Hypothalamus (tissue), 51 donors: ENCODE measurements at places on chromosomes 1 and 21.

GRCh38 chr1:200108659-200109058, 81.1 kb downstream of the NR5A2 start:
- no peak for DNase-seq

GRCh38 chr1:9322661-9323244, 30.1 kb downstream of the SPSB1 start:
- no peak for DNase-seq

GRCh38 chr1:212141404-212141803, 105.9 kb downstream of the DTL start:
- DNase-seq = no peak

DNA sequence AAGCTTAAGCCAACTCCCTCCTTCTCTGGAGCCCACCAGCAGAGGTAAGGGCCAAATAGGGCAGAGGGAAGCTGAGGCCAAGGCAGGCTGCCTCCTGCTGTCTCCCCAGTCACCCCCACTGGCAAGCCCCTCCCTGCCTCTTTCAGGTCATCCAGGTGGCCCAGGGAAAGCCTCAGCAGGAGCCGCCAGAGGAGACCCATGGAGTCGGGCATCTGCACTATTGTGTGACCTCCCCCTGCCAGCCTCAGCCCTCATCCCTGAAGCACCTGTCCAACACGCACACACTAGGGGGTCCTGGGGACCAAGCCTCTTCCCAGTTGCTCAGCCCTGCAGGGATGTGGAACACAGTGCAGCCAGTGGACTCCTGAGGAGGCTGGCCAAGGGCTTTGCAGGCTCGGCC, 5.3 kb upstream of the NAXE start:
- DNase-seq = no peak
